ENCODE measurements at places on chromosomes 16 and 17.

DNA sequence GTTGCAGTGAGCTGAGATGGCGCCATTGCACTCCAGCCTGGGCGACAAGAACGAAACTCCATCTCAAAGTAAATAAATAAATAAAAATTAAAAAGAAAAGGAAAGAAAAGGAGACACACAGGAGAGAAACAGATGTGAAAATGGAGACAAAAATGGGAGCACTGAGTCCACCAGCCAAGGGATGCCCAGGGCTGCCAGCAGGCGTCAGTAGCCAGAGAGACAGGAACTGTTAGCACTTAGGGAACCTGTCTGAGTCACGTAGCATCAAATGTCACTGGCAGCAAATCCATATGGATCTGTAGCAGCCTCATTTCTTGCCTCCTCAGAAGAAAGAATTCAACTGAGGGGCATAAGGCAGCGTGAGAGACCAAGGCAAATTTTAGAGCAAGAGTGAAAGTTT, 79.7 kb downstream of the CYLD start:
- DNase-seq, result no peak

- DNase-seq, result no peak
Observed at GRCh38 chr17:31808521-31809050, 50.5 kb downstream of the COPRS start.

- no peak for DNase-seq
Observed at GRCh38 chr17:56158915-56159825, 5.9 kb downstream of the ANKFN1 start.

- no peak for DNase-seq
Observed at GRCh38 chr17:67970783-67971182, 25.5 kb downstream of the C17orf58 start.

DNA sequence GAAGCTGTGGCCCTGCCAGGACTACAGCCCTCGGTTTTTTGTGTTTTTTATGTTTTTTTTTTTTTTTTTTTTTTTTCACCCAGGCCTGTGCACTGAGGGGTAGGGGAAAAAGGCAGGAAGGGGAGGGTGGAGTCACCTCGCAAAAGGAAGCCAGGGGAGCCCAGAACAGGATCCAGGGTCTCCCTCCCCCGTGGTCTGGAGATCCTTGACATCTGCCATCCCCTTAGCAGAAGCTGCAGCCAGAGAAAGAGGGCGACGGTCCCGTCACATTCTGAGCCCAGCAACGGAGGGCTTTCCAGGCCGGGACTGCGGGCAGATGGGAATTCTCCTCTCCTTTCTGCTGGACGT, 29.1 kb upstream of the PHOSPHO1 start:
- no peak for DNase-seq

GRCh38 chr17:2151358-2152033, 96.6 kb downstream of the HIC1 start:
- DNase-seq, result no peak

GRCh38 chr17:48570325-48571023, 7.7 kb downstream of the HOXB4 start:
- DNase-seq, result no peak

- DNase-seq, result no peak
Observed at GRCh38 chr17:75610103-75610984, 22.7 kb downstream of the MYO15B start.

DNA sequence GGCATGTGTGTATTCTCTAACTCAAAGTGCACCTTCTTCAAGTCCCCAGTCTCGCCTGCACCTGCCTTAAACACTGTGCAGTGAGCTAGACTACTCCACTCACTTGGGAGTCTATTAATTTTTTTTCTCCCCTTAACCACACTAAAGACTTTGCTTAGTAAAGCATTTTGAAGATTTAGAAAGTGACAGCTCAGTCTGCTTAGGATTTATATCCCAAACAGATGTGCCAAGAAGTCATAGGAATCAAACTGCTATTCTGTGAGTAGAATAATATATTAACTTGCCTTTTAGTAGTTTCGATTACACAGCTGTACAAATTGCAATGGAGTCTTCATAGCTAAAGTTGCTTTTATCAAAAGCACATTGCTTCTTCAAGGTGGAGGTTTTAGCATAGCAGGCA, 47.2 kb upstream of the MED13 start:
- no peak for DNase-seq

GRCh38 chr16:69930117-69930776, 20.9 kb upstream of the CLEC18A start:
- DNase-seq, result peak; percentile 15

- no peak for DNase-seq
Observed at GRCh38 chr16:87844120-87844733, 25.1 kb downstream of the SLC7A5 start.

GRCh38 chr17:57097832-57098421, 12.9 kb downstream of the AKAP1 start:
- no peak for DNase-seq

DNA sequence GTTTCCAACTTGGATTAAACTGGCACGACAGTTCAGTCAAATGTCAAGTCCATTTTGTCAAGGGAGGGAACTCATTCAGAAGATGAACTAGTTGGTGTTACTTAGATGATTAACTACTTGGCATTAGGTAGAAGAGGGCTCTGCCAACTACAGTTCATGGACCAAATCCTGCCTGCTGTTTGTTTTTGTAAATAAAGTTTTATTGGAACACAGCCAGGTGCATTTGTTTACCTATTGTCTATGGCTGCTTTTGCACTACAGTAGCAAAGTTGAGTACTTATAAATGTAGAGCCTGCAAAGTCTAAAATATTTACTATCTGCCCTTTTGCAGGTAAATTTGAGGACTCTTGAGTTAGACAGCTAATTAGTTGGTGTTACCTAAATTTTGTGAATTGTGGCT, 410.0 kb downstream of the MAF start:
- DNase-seq, result no peak
